Foreskin fibroblast (primary cell): ENCODE measurements at places on chromosomes 1 and 21.

DNA sequence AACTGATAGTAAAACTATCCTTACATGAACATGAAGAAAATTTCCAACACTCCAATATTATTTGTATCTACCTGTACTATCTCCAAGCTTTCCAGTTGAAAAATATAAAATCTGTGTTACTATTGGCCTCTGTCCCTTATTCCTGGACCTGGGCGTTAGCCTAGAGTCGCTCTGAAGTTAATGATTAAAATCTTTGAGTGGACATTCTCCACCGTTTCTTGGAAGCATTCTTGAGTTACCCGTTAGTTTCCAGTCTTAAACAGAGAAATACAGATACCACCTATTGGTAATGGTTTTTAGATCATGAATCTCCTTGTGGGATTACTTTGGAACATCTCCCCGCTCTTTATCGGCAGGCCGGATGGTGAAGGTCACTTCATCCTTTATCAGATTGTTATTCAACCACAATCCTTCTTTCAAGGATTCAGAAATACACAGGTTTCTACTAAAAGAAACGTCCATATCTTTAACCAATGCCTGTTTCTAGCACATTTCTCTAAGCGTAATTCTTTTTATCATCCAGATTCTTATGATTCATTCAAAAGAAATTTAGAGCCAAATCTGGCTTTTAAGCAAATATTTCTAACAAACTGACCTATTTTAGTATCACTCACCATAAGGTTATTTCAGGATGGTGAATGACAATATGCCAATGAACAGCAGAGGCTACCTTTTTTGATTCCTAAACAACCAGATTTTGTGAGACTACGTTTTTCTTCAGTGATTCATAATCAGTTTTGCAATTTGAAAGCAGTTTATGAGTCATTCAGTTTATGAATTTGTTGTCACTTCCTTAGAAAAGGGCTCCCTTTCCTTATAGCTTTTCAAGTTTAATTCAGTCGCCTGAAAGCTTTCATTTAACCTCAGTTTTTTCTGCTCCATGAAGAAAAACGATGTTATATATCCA, 70.2 kb upstream of the ERRFI1 start:
- DNase-seq, result peak; percentile 74

GRCh38 chr1:11918799-11919519, 7.3 kb downstream of the KIAA2013 start:
- peak; percentile 91 for DNase-seq

DNA sequence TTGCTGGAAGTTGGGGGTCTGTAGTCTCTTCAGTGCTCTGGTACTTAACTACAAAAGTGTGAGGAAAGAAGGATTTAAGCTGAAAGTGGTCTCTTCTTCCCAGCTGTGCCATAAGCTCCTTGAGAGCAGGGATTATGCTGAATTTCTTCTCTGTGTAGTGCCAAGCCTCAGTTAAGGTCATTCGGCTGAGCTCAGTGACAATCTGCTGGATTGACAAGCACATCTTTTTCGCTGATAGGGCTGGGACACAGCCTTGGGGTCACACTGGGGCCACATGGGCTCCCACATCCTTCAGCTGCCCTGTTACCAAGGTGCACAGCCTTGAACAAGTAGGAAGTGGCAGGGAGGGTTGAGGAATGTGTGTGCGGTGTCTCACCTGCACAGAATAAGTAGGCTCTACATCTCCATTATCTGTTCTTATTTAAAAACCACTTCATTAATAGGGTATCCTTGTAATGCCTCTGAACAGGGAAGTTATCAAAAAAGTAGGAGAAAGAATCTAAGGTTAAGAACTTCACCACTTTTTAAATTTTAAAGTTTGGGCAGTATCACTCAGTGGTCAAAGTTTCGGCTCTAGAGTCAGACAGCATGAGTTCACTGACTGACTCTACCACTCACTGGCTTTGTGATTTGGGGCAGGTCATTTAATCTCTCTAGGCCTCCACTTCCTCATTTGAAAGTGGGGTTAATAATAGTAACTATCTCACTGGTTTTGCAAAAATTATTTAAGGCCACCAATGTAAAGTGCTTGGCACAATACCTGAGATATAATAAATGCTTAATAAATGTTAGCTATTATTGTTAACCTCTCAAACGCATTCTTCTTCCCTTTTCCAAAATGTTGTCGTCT, 10.3 kb downstream of the ZBTB40 start:
- DNase-seq, result no peak

GRCh38 chr1:157955221-157955620, 38.2 kb upstream of the KIRREL1 start:
- no peak for DNase-seq

DNA sequence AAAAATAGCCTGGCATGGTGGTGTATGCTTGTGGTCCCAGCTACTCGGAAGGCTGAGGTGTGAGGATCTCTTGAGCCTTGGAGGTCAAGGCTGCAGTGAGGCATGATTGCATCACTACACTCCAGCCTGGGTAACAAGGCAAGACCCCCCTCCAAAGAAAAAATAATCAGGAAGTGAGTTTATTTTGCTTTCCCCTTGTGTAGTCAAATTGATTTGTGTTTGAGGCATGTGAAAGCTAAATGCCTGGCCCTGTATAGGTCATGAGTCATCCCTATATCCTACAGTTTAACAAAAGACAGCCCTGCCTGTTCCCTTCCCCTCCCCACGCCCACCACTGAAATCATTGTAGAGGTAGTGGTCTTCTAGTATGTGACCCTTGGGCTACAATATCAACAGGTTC, 241.4 kb upstream of the JUN start:
- peak; percentile 69 for DNase-seq

DNA sequence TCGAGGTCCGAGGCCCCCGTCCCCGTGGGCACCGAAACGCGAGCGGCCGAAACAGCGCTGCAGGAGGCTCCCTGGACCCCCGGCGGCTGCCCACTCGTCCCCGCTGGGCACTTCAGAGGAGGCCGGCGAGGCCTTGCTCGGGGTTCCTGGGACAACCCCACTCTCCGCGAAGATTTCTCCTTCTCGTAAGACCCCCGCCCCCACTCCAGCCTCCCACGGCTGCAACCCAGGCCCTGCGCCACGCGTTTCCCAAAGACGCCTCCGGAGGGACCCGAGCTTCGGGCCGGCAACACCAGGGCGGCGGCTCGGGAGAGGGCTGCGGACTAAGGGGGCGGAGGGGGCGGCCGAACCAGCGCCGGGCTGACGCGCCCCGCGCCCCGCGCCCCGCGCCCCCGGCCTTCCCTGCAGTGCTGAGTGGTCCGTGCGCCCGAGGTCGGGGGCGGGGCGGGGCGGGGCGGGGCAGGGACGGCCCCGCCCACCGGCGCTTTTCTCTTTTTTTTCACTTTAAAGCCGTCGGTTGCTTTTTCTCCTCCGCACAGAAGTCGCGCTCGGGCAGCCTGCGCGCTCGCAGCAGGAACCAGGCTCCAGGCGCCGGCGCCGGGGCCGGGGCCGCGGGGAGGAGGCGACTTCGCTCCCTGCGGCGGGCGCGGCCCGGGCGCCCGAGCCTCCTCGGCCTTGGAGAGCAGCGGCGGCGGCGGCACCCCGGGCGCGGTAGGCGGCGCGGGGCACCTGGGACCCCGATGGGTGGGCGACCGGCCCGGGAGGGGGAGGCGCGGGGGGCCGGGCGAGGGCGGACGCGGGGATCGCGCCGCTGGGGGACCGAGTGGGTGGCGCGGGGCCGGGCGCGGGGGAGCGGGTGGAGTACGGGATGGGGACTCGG, at the start of gene SPSB1:
TSS of gene SPSB1 (plus strand) at position 534 of the 880 bp plus-strand sequence. CDS start 62,998 bp downstream, outside the sequence.
- DNase-seq, result peak; percentile 79

GRCh38 chr21:39313042-39313570, 326 bp downstream of the BRWD1 start:
- DNase-seq, result peak; percentile 25

- no peak for DNase-seq
Measured at GRCh38 chr1:76137746-76138145, 63.2 kb downstream of the ST6GALNAC3 start.

- no peak for DNase-seq
Measured at GRCh38 chr1:244556263-244556662, 95.2 kb downstream of the CATSPERE start.

DNA sequence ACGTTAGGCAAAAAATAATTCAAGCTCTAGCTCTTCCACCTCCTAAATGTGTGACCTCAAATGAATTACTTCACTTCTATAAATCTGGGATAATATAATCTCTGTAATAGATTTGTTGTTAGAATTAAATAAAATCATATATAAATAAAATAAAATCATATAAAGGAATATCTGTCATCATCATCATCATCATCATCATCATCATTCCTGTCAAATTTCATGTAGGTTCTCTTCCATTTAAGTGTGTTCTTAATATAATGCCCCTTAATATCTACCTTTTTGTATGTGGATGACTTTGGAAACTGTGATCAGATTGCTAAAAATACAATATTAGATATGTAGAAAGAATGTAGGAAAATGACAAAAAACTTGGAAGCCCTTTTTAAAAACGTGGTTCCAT, 621.0 kb downstream of the ADGRL2 start:
- no peak for DNase-seq

- no peak for DNase-seq
Measured at GRCh38 chr1:17615157-17615556, 75.7 kb downstream of the ARHGEF10L start.

DNA sequence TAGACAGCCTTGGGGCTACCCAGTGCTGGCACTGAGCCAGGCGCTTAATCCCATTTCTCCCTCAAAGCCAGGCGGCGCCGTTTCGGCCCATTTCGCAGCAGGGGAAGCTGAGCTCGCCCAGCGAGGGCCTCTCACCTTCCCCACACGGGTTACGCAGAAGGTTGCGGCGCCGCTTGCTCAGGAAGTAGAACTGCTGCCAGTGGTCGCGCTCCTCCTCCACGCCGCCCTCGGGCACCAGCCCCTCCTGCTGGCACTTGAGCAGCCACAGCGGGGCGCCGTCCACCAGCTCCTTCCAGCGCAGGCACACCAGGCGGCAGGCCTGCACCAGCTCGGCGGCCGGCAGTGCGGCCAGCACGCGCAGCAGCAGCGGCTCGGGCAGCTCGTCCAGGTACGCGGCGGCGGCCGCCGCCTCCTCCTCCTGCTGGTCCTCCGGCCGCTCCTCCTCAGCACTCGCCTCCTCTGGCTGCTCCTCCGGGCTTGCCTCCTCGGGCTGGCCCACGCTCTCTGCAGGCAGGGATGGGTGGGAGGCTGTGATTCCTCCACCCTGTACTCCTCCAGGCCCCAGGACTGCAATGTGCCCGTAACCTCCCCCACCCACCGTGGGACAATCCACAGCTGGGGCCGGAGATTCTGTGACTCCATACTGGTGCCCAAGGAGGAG, 3.8 kb downstream of the FBXO2 start:
- DNase-seq, result peak; percentile 64

DNA sequence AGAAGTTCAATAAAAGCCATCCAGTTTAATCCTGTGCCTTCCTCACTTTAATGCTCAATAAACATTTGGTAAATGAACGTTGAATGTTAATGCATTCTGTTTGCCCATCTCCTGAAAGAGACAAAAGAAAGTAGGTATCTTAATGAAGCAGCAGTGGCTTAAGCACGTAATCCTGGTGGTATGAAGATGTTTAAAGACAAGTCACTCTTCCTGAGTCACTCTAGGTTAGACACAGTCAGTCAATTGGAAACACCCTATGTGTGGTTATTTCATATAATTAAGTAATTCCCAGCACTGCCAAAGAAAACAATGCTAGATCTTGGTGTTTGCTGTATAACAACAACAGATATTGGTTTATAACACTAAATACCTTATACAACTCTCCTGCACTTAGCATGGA, 334.0 kb upstream of the FMN2 start:
- no peak for DNase-seq

- DNase-seq, result no peak
Measured at GRCh38 chr1:98398649-98399048, 262.9 kb upstream of the SNX7 start.

DNA sequence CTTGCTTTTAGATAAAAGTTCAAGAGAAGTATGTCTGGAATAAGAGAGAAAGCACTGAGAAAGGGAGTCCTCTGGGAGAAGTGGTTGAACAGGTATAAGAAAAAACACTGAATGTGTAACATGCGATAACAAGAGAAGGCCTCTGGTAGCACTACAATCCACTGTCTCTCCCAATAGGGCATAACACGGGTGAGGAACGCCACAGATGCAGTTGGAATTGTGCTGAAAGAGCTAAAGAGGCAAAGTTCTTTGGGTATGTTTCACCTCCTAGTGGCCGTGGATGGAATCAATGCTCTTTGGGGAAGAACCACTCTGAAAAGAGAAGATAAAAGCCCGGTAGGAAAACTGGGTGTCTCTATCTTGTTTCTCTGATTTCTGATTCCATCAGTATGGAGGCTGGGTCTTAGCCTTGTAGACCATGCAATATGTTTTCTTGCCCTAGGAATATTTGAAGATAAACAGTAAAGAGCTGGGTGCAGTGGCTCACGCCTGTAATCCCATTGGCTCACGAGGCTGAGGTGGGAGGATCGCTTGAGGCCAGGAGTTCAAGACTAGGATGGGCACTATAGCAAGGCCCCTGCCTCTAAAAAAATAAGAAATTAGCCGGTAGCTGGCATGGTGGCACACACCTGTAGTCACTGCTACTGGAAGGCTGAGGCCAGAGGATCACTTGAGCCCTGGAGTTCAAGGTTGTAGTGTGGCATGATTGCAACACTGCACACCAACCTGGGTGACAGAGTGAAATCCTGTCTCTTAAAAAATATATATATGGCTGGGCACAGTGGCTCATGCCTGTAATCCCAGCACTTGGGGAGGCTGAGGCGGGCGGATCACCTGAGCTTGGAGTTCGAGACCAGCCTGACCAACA, 40.4 kb downstream of the DAP3 start:
- DNase-seq, result peak; percentile 52

DNA sequence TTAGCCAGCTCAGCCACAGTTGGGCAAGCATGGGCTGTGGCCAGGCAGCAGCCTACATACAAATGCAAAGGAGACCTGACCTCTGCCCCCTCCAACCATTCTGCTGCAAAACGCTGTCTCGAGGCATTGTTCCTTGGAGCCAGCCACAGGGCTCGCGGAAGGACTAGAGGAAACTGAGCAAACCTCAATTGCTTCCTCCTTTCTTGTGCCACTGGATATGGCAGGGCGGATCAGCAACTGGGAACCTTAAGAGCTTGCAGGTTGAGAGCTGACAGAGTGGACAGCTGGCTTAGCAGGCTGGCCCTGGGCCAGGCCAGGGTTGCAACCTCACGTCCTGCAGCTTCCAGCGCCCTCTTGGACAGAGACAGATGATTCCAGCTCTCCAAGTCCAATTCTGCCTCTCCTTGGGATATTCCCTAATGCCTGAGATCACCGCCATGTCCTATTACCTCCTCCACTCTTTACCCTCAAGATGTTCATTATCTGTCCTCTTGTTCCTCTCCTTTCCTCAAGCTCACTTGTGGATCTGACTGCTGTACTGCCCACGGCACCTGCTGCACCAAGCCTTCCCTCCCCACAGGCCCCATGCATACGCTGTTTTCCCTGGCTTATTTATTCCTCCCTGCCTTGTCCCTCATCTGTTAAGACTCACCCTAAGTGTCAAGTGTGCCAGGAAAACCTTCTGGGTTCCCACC, 67.5 kb downstream of the SDC3 start:
- no peak for DNase-seq

GRCh38 chr1:61951731-61952580, 209.7 kb downstream of the PATJ start:
- DNase-seq, result no peak

GRCh38 chr1:4653796-4654725, at the start of gene AJAP1:
TSS of gene AJAP1 (plus strand) at chr1:4654609. CDS start at chr1:4655426, 817 bp downstream.
- DNase-seq, result no peak

- DNase-seq, result no peak
Measured at GRCh38 chr1:116415699-116416533, 42.9 kb downstream of the ATP1A1 start.

- no peak for DNase-seq
Measured at GRCh38 chr1:25641931-25642573, 25.5 kb downstream of the MAN1C1 start.

- no peak for DNase-seq
Measured at GRCh38 chr1:115810609-115811008, 30.3 kb downstream of the NHLH2 start.
